Dermis blood vessel endothelial cell (primary cell): ENCODE measurements at places on chromosomes 6 and 20. TPM values are rescaled to one million over a fixed set of nuclear protein-coding genes. Genes with fewer than 3 reads are reported as not detected.

The ARMH2 gene
- total RNA-seq: not detected in 2 replicates

The UBE2V1 gene
- total RNA-seq: 33.5 and 62.6 TPM in 2 replicates

The SLC13A3 gene
- total RNA-seq: 0.05 TPM in 1 of 2 replicates, not detected in the other

The TOX2 gene
- 0.88 and 1.5 TPM in 2 replicates for total RNA-seq

The VEGFA gene
- total RNA-seq: 5.8 and 10.9 TPM in 2 replicates

The IL17F gene
- not detected in 2 replicates for total RNA-seq

The NOTCH4 gene
- total RNA-seq: 44.3 and 63.5 TPM in 2 replicates

The PARD6B gene
- 0.28 and 0.85 TPM in 2 replicates for total RNA-seq

The EEF1A2 gene
- 5.0 and 5.3 TPM in 2 replicates for total RNA-seq

The PXDC1 gene
- total RNA-seq: 61.5 and 135 TPM in 2 replicates

The CALHM4 gene
- not detected in 2 replicates for total RNA-seq

The RBM24 gene
- total RNA-seq: 2.9 and 3.4 TPM in 2 replicates

The RIPOR2 gene
- total RNA-seq: under 0.01 TPM in 1 of 2 replicates, not detected in the other

The LINC00237 gene
- not detected in 2 replicates for total RNA-seq

The TSPO2 gene
- total RNA-seq: not detected in 2 replicates

The PTCHD4 gene
- 6.1 and 9.7 TPM in 2 replicates for total RNA-seq
